Renal pelvis (tissue), 12 donors: ENCODE measurements at places on chromosomes 7 and 10. TPM values are rescaled to one million over a fixed set of nuclear protein-coding genes. Genes with fewer than 3 reads are reported as not detected.

CHST12 gene
- 15.4 TPM for polyA plus RNA-seq

NFE2L3 gene
- polyA plus RNA-seq, result 38.5 TPM

FAM24B gene
- 5.8 TPM for polyA plus RNA-seq

TMEM178B gene
- polyA plus RNA-seq, result 0.27 TPM

MMRN2 gene
- polyA plus RNA-seq, result 27.8 TPM

C7orf57 gene
- 0.43 TPM for polyA plus RNA-seq

YWHAG gene
- 116 TPM for polyA plus RNA-seq

ANKRD16 gene
- 12.0 TPM for polyA plus RNA-seq

TDRD1 gene
- polyA plus RNA-seq, result 0.04 TPM

DNA sequence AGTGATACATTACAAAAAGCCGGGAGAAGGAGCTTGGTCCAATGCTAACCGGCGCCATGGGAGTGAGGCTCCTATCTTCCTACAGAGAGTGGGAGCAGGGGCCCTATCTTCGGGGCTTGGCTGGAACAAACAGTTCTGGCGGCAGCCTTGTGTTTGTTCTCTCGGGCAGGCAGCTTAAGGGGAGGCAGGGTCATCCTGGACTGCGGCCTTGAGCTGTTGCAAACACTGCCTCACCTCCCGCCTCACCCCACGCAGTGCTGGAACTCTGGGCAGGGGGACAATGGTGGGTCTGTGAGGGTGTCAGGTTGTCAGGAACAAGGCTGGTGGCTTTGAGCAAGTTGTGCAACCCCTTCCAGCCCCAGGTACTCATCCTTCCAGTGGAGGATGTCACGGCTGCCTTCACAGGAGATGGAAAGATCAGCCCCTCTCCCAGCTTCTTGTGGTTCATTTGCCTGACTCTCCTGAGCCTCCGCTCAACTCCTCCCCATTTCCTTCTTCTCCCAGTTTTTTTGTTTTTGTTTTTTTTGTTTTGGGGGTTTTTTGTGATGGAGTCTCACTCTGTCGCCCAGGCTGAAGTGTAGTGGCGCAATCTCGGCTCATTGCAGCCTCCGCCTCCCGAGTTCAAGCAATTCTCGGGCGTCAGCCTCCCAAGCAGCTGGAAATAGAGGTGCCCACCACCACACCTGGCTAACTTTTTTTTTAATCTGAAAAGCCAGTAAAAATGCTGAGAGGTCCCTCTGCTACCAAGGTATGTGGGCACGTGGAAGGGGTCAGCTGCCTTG, 57.4 kb downstream of the SPOCK2 start:
- no peak for DNase-seq

DNA sequence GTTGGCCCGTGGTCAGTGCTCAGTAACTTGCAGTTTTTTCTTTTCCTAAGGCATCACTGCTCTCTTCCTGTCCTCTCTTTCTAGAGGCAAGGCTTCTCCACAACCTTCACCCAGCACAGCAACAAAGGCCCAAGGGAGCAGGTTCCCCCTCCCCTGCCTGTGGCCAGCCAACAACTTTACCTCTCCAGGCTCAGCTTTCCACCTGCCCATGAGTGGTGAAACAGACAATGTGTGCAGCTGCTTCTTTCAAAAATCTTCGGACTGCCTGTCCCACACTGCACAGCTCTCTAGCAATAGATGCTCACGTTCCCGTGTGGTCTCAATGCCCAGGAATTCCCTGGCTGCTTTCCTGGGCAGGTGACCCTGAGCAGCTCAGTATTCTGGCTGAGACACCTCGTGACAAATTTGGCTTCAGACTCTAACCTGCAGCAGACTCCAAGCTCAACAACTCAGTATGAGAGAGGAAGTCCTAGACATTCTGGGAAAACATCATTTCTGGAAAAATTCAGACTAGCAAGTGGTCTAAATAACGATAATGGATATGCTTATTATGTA, 28.9 kb upstream of the TMEM72 start:
- DNase-seq, result no peak

- DNase-seq, result peak; percentile 76
Measured at GRCh38 chr10:34145715-34146114, 669.4 kb downstream of the PARD3 start.

- DNase-seq, result no peak
Measured at GRCh38 chr10:124679401-124679800, 64.8 kb downstream of the FAM53B start.

- DNase-seq, result no peak
Measured at GRCh38 chr10:111018021-111018420, 58.8 kb upstream of the ADRA2A start.

DNA sequence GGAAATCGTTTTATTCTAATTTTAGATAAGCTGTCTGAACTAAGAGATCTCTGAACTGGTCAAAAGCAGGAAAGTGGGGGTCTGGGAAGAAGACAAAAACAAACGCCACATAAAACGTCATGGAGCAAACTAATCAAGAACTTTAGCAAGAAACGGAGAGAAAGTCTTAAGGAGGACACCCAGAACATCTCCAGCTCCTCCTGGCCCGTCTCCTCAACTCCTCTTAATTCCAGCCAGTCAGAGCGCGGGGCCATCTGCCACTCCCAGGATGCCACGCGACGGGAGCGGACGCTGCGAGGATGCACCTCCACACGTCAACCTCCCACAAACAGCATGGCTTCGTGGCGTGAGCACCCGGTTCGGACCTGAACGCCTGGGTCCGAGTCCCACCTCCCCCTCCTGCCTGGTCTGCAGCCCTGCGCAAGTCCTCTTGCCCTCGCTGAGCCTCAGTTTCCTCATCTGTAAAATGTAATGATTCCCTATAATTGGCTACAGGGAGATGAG, 598 bp downstream of the MMS19 start:
- no peak for DNase-seq

DNA sequence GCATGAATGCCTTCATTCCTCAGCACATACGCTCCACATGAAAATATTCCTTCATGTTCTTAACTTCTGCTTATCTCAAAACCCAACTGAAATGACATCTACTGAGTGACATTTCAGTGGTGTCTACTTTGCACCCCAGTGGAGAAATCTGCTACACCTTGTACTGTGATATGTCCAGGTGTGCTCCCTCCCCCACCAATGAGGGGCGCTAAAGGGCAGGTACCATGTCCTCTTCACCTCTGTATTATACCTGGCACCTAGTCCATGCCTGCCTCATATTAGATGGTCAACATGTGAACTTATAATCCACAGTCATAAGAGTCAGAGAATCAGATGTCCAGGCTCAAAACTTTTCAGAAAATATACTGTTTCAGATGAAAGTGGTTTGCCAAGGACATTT, 2.1 kb downstream of the PAXIP1 start:
- DNase-seq, result no peak

- DNase-seq, result no peak
Measured at GRCh38 chr7:133815611-133816210, 311.4 kb upstream of the LRGUK start.
